ENCODE measurements at places on chromosomes 5 and 9.
A peak's percentile ranks its signal among the peaks of the same experiment; 100 is the strongest.

GRCh38 chr5:61603211-61603908 is 271.3 kb downstream of the ZSWIM6 start:
- no peak for DNase-seq

DNA sequence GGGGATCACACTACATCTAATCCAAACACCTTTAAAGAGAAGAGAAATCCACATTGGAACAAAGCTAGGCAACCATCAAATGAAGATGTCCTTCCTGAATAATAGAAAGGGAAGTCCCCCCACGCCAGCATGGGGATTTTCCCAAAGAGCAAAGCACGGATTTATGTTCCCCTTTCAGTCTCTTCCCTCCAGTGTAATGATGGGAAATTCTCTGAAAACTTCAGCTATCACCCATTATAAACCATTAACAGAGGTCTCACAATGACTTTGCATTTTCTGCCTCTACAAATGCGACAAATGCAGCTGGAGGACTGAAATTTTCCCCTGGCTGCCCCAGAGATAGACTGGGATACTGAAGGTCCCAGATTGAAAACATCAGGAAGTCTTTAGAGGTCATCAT is 368.7 kb downstream of the EFNA5 start:
- no peak for DNase-seq

DNA sequence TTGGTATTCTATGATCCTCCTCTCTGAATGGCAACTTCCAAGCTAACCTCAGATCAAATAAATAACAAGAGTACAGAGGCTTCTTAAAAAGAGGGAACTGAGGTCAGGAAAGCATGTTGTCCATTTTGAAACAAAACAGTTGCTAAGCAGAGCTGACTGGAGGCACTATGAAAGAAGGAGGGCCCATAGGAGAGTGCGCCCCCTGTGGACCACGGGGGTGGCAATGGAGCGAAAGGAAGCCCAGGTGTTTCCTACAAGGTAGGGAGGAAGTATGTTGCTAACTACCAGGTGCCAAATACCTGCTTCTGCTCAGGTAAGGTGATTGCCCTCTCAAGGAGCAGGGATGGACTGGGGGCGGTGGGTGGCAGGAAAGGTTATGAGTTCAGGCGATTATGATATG is 101.8 kb upstream of the MAST4 start:
- no peak for DNase-seq

DNA sequence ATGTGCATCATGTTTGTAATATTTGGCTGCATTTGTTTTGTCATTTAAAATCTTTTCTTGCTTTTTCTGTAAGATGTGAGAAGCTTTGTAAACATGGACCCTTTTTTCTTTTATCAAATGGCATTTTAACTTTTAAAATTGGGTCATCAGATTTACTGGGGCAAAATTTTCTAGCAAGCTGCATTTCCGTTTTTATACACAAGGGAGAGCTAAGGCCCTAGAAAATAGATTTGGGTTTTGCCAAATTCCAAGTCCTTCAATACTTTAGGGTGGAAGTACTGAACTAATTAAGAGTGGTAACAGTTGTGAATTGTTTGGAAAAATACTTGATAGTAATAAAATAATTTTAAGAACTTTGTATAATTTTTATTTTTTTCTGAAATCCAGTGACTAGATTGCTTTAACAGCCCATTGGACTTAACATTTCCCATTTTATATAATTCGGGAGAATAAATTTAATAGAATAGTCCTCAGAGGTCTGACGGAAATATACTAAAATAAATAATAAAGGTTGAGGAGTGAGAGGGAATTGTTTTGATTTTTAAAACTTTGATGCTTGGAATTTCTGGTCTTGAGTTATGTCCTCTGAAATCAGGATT is 117.4 kb downstream of the SMARCA2 start:
- peak; percentile 42 for DNase-seq

DNA sequence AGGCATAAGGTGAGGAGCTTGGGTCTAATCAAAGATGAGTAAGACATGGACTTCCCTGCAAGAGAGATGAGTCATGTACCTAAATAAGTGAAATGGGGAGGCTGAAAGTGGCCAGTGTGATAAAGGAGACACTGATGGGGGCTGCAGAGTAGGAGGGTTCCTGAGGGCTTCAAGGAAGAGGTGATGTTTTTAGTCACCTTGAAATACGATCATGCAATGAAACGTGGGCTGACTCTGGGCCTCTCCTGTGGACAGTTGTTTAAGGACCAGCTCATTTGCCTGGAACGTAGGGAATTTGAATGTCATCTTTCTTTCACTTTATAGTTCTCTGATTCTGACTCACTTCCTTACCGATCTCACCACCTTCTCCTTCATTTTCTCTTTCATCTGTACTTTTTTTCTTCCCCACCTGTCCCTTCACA is 49.6 kb upstream of the CPLX2 start:
- DNase-seq: no peak

GRCh38 chr9:111356481-111357244 is 26.6 kb upstream of the OR2K2 start:
- DNase-seq: no peak

GRCh38 chr5:143629871-143630659 is 181.9 kb upstream of the HMHB1 start:
- DNase-seq: no peak

DNA sequence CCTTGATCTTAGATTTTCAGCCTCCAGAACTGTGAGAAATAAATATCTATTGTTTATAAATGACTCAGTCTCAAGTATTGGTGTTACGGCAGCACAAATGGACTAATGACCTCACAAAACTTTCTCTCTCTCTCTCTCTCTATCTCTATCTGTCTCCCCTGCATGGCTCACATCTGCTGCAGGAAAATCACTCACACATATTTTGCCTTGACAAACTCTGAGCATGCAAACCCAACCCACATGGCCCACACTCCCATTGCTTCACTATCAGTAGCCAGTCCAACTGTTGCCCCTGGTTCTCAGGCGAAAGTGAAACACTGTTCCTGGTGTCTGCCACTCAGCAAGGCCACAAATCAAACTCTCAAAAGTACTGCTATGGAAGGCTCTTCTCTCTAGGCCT is 66.4 kb upstream of the PIK3R1 start:
- no peak for DNase-seq

- no peak for DNase-seq
Measured at GRCh38 chr5:85841653-85842052, 776.1 kb upstream of the COX7C start.

GRCh38 chr5:151896031-151896691 is 28.5 kb downstream of the GLRA1 start:
- DNase-seq: no peak

GRCh38 chr9:97500263-97500662 is 1.2 kb upstream of the TMOD1 start:
- no peak for DNase-seq

DNA sequence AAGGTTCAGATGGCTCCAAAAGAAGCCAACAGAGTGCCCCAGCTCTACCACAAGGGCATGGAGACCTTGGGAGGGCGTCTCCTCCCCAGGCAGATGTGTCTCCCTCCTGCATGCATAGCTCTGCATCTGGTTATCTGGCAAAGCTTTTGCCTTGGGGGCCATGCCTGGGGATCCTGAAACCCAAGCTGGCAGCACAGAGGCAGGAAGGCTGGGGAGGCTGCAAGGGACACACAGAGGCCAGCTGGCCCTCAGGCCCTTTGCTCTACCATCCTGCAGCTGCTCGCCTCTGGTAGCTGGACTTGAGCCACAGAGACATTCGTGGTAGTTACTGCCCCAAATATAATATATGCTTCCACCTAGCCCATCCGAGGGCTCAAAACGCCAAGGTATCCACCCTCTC is 3.9 kb downstream of the SEPTIN8 start:
- DNase-seq: no peak

GRCh38 chr5:27325513-27325912 is 287.1 kb upstream of the CDH9 start:
- no peak for DNase-seq

Measured in NCI-H1105 (cell line).